ENCODE measurements at places on chromosomes 5 and 9.

DNA sequence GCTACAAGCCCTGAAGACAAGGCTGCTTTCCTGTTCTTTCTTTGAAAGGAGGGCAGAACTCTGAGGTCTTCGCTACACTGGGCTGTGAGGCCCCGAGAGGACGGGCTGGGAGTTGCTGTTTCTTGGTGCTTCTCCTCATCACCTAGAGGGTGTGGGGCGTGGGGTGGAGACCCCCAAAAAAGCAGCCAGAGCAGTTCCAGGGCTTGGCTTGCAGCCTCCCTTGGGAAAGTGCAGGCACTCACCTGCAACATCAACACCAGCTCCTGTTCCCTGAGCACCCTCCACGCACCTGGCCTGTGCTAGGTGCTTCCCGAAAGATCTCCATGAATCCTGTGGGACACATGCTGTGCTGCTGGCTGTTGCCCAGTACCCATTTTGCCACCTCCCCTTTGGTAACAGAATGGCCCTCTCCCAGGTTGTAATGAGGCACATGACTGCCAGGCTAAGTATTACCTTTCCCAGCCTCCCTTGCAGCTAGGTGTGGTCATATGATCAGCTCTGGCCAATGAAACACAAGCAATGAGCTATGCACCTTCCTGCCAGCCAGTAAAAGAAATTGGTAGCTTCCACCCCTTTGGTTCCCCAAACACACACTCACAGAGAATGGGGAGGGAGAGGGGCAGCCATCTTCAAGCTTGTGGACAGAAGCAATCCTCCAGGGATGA is 146.0 kb downstream of the C9orf50 start:
- no peak for DNase-seq

DNA sequence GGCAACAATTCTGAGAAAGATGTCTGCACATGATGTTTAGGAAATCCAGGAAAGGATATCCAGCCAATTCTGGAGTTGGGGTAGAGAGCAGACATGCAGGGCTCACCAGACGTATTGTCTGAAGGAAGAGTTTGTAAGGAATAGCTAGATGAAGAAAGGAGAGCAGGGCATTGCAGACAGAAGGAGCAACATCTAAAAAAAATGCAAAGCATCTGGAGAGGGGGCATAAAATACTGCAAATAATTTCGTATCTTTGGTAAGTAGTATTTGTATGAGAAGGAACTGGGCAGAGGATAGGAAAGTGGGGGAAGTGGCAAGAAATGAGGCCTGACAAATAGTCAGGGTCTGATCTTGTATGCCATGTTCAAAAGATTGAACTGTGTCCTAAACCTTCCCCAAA is 74.8 kb downstream of the MACIR start:
- DNase-seq, result no peak

- DNase-seq, result no peak
These were observed 233.1 kb downstream of the FANCC start for GRCh38 chr9:95084254-95084934.

DNA sequence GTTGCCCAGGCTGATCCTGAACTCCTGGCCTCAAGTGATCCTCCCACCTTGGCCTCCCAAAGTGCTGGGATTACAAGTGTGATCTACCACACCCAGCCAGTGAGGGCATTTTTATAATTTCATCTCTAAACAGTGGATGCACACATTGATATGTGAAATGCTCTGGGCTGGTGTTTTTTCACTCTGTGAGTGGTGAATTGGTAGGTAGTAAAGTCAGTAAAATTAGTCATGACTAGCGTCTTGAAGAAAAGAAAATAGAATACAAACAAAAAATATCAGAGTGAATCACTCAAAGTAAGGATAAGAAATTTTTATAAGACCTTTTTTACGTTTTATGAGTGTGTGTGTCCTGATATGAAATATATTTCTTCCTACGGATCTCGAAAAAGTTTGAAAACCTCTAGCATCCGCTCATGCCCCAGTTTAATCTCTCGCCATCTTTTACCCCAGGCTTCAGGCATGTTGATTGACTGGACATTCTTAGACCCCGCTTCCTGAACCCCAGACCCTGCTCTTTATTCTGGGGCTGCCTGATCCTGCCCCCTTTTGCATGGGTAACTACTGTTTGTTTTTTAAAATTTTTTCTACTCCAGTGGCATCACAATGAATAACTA is 14.0 kb downstream of the OSTF1 start:
- DNase-seq, result no peak

DNA sequence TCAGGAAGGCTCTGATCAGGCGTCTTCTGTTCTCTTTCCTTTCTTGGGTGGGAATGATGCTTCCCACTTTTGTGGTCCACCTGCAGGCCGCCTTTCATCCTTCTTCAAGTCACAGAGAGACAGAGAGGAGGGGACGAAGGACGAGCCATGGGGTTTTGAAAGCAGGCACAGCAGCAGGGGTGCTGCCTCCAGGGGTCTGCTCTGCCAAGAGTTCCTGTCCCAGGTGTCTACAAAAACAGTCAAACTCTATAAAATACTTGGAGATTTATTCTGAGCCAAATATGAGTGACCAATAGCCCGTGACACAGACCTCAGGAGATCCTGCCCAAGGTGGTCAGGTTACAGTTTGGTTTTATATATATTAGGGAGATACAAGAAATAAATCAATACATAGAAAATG is 34.5 kb upstream of the LCP2 start:
- no peak for DNase-seq

- DNase-seq, result no peak
These were observed 201.2 kb upstream of the GAS1 start for GRCh38 chr9:87148331-87149104.

GRCh38 chr9:80077059-80077458 is 505.3 kb downstream of the TLE4 start:
- DNase-seq, result no peak

- DNase-seq, result no peak
These were observed 38.8 kb downstream of the NFX1 start for GRCh38 chr9:33329117-33329563.

DNA sequence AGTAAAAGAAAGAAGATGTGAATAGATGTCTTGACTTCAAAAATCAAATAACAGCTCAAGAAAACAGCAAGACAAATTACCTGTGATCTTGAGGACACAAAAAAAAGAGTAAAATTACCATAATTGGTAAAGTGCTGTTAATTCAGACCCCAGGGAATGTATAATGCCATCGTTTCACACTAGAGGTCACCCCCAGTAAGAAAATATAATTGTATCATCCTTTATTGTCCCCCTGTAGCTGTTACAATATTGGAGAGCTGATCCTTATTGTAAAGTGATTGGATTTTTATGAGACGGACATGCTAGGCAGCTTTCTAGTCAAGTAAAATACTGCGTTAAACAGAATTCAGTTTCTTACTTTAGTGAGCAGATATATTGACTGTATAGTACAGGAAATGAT is 377.0 kb downstream of the TLE1 start:
- no peak for DNase-seq

- no peak for DNase-seq
These were observed 208.2 kb downstream of the DMRTA1 start for GRCh38 chr9:22654833-22655232.

GRCh38 chr5:138706655-138707480 is 46.4 kb upstream of the CTNNA1 start:
- DNase-seq, result no peak

DNA sequence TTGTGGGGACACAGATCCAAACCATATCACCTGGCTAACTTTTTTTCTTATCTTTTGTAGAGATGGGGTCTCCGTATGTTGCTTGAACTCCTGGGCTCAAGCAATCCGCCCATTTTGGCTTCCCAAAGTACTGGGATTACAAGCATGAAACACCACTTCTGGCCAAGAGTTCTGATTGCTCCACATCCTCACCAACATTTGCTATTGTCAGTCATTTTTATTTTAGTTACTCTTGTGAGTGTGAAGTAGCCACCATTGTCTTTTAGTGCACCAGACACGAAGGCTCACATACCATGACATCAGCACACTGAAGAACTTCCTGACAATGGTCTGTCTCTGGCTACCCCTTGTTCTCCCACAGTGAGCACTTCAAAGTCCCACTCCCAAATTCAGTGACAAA is 17.3 kb downstream of the PLAC8L1 start:
- no peak for DNase-seq

GRCh38 chr5:159797261-159797970 is 118.9 kb upstream of the ADRA1B start:
- no peak for DNase-seq

DNA sequence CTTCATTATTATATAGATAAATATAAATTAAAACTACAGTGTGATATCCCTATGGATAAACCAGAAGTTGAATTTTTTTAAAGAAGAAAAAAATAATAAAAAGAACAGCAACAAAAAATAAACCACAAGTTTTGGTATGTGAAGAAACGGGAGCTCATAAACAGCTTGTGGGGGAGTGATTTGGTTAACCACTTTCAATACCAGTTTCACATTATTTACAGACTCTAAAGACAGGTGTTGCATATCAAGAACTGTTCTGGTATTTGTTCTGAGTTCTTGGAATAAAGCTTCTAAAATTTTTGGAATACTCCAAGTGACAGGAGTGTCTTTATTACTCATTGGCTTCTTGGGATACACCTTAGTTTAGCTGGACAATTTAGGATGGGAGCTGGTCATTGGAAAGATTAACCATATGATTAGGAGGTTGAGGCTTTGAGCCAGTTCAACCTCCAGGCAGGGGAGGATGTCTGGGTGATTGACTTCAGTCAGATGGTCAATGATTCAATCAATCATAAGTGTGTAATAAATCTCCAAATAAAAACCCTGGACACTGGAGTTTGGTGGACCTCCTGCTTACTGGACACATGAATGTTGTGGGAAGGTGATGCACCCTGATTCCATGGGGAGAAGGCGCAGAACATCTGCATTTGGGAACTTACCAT is 2223.1 kb upstream of the C9orf72 start:
- no peak for DNase-seq

- DNase-seq, result no peak
These were observed 262.5 kb upstream of the CHD1 start for GRCh38 chr5:99191206-99191745.

- DNase-seq, result no peak
These were observed 159.4 kb downstream of the SIL1 start for GRCh38 chr5:139038613-139039305.

- no peak for DNase-seq
These were observed 46.9 kb downstream of the ARHGEF37 start for GRCh38 chr5:149628221-149628620.

DNA sequence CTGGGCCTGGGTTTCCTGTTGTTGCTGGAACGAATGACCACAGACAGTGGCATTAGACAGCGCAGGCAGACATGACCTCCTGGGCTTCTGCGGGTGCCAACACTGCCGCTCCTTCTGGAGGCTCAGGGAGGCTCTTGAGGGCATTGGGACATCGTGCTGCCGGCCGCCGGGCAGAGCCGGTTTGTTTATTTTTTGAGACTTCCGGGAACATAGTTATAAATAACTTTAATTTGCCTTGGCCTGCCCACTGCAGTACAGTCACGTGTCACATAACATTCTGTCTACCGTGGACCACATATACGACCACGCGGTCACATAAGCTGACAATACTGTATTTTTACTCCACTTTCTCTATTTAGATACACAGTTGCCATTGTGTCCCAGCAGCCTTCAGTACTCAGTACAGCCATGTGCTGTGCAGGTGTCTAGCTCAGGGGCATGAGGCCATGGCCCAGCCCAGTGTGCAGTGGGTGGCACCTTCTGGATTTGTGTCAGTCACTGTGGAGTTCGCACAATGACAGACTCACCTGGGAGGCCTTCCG is 8.2 kb upstream of the TOR4A start:
- DNase-seq, result no peak

- no peak for DNase-seq
These were observed 179.7 kb downstream of the C9orf152 start for GRCh38 chr9:110028271-110028670.

DNA sequence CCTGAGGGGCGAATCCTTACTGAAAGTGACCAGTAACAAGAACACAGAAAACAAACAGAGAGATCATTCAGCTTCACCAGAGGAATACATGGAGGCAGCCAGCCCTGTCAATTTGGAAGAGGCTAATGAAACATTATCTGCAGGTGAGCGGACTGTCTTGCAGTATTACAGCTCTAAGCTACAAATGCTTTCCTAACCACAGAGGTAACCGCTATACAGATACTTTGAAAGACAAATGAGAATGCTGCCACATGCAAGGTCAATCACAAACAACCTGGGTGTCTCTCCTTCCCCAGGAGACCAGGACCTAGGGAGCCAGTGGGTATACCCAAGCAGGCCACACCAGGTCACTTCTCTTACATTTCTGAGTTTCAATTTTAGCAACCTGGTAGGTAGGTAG is 30.2 kb downstream of the EFNA5 start:
- no peak for DNase-seq

GRCh38 chr5:3598769-3599211 is 3.2 kb downstream of the IRX1 start:
- DNase-seq, result no peak

DNA sequence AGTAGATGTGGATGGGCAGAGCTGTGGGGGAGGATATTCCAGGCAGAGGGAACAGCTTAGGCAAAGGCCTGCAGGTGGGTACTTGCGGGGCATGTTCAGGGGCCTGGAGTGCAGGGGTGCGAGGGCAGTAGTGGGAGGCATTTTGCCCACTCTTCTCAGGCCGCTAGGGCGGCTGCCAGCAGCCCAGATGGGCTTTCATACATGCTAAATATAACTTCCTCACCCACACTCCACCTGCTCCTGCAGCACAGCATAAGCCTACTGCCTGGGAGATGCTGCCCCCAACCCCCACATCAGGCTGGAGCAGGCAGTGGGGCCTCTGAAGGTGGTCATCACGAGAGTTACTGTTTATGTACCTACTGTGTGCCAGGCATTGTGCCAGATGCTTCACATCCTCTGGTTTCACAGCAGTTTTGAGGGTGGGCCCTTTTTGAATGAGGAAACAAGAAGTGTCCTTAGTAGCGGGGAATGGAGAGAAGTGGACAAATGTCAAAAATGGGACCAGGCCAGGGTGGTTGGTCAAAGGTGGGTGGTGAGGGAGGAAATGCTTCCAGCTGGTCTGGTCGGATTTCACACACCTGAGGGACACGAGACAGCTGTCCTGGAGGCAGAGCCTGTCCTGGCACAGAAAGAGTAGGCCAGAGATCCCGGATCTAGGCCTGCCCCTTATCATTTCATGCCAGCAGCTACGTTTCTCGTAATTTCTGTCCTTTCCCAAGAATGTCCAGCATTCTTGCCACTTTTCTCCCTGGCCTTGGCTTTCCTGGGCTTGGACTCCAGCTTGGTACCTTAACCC is 12.1 kb downstream of the RGS14 start:
- no peak for DNase-seq

All from cortex of kidney (tissue), 1 donor.